Neural crest cell (in vitro differentiated cells): ENCODE measurements at places on chromosomes 7 and 10.

- DNase-seq = no peak
These were observed 370.0 kb upstream of the IGFBP3 start for GRCh38 chr7:46291050-46291438.

DNA sequence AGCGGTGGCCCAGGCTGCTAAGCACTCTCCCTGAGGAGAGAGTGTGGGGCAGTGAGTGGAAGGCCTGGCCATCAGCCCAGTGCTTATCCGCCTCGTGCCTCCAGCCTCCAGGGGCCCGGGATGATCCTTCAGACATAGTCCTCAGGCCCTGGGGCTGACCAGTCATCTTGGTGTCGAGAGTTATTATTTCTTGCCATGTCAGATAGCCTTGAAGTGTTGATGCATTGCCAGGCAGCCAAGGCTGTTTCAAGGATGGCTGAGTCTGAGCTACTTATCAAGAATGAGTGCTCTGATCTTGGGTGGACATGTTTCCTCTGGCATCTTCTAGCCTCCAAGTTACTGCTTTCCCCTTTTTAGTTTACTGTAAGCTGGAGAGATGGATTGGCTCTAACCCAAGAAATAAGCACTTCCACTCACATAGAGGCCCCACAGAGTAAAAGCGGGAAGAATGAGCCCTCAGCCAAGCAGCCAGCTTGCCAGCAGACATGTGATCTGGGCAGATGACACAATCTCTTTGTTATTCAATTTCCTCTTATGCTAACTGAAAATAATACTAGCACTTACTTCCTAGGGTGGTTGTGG is 136.5 kb upstream of the NAMPT start:
- no peak for DNase-seq

DNA sequence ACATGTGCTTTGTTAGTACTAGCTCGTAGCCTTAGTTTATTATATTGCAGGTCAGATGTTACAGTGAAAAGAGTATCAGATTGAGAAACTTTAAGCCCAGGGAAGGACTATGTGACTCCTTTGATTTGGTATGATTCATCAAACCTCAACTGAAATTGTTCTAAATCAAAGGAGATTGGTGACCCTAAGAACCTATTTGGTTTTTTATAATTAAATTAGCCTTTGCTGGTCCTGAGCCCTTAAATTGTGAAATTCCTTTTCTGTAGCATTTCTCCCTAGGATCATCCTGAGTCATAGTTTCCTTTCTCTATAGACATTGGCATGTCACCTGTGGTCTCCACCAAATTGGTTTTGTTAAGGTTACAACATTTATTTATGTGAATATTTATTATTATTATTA is 89.7 kb downstream of the POLR1F start:
- DNase-seq = no peak

DNA sequence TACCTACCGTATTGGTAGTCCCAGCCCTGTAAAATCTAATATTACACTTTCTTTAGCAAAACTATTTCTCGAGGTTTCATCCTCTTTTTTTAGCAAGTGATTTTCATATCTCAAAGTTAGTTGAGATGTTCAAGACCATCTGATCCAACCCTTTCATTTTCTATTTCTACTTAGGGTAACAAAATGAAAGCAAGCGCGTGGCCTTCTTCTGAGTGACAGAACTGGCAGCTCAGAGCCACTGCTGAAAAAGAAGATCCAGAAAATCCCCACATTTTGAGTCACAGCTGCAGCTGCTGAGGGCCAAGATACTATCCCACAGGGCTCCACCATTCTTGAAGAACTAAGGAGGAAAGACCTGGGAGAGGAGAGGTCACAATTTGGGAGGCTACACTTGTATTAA is 24.8 kb upstream of the ZNF800 start:
- no peak for DNase-seq

- DNase-seq = no peak
These were observed 582.9 kb upstream of the ANKRD30A start for GRCh38 chr10:36542493-36542892.

DNA sequence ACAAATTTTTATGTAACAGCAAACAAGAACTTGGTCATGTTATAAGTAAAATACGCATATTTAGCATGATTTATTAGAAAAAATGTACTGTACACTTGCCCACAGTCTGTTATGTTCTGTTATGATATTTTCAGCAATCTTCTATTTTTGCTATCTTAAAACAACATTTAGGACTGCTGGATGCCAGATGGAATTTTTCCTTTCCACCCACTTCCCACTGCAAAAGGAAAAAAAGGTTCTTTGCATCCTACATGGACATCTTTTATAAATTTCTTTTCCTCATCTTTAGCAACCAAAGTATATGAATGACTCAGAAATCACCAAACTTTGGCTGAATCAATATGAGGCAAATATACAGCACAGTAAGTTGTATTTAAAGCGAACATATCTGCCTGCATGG is 146.0 kb downstream of the RAPGEF5 start:
- DNase-seq = no peak

GRCh38 chr7:64893401-64893800 is 9.7 kb upstream of the ZNF273 start:
- no peak for DNase-seq

GRCh38 chr7:69114374-69114773 is 483.9 kb upstream of the AUTS2 start:
- no peak for DNase-seq

DNA sequence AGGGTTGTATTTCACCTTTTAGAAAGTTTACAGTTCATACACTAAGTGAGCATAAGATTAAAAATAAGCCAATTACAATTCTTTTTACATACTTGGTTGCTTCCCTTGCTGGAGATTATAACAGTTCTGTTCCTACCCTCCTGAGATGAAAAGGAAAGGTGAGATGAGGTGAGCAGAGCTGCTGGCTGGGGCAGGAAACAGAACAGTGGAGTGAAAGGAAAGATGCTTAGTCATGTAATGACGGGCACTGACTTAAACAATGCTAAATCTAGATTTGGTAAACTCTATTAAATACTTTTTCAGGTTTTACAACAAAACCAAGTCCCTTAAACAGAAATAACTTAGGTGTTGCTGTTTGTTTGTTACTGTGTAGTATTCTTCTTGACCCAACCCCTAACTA is 19.9 kb upstream of the ZEB1 start:
- DNase-seq = no peak

DNA sequence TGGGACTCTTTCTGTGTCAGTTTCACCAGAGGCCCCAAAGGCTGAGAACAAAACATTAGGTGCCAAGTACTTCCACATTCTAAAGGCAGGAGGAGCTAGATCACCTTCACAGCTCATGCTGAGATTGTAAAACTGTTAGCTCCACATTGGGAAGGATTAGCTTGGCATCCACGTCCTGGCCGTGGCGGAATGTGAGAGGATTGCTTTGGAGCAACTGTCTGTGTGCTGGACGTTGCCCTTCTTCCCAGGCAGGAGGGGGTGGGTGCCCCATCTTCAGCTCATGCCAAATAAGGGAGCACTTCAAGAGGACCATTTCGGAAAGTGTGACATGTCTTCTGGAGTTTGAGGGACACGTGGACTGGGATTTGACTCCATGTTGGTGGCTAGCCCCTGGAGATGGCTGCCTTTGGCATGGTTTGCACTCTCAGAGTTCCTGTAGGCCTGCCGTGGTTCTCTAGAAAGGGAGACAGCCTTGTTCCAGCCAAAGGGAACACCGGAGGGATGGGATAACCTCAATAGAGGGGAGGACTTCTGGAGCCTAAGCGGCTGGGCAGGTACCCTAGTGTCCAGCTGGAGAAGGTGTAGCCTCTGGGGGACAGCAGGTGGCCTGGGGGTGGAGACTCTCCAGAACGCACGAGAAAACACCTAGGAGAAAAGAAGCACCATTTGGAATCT is 19.9 kb upstream of the FMC1 start:
- DNase-seq = no peak

GRCh38 chr10:5752301-5752871 is 60.8 kb downstream of the GDI2 start:
- DNase-seq = no peak

GRCh38 chr10:85139124-85139523 is 810.7 kb downstream of the CCSER2 start:
- no peak for DNase-seq

DNA sequence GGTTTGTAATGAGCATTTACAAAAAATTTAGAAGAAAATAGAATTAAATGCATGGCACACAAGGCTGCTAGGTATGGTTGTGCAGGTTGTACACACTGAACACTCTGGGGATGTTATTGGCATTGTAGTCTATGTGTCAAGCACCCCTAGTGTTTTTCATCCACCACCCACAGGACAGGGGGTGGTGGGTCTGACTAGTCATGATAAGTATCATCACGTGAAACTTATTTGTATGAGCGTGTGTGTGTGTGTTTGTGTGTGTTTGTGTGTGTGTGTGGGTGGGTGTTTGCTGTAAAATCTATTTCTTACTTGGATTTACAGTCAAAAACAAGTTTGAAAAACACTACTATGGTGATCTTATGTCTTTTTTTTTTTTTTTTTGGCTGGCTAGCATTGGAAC is 66.5 kb downstream of the MAP3K8 start:
- no peak for DNase-seq

DNA sequence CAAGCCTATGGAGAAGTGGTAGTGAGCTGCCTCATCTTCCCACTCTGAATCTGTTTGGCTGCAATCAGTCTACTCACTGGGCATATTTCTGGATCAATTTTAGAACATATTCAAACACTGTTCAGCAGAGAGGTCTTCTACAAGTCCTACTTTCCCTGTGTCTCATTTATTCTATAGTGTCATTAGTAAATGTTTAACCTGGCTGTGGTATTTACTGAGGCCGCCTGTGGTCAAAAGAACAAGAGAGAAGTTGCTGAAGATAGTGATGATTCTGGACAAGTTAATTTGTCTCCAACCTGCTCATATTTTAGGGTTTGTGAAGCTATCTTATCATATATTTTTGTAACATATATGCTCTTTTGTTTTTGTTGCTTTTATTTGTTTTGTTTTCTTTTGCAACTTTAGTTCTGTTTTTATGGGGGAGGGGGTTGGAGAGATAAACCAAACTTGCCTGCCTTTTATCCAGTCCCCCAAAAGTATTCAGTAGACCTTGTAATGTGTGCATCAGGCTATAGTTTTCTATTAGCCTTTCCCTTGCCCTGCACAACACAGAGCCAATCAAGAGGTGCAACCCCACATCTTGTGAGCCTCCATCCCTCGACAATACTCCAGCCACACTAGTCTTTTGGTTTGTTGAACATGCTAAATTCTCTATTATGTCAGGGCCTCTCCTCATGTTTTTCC is 362.8 kb upstream of the MBL2 start:
- DNase-seq = no peak

- no peak for DNase-seq
These were observed 724.5 kb downstream of the GRID1 start for GRCh38 chr10:85642082-85642420.

DNA sequence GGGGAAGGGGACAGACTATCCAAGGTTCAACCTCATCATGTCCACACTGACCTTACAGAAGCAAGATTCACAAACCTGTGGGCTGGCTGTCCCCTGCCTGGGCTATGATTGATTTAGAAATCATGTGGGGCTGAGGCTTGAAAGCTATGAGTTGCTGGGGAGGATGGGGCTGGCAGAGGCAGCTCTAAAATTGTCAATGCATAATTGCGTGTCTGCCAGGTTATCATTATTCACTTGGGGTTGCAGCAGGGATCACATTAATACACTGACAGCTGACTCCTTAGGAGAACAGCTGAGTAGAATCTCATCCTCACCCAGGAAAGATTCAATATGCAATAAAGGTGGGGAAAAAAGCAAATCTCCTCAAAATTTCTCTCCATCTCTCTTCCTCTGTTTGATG is 866.3 kb downstream of the CCSER2 start:
- DNase-seq = no peak

DNA sequence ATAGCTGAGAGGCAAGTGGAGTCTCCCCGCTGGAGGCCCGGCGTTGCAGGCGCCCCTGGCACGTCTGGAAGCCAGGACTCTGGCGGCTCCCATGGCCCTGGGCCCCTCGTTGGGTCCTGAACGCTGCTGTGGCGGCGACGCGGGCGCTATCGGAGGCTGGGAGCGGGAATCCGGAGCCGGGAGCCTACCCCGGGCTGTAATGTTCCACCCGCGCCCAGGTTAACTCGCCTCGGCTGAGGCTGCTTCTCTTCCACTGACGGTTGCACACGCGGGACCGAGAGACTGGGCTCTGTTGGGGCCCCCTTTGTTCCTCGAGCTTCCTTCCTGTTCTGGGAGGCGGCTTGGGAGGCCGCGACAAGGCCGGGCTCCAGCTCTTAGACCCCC is 1.3 kb upstream of the HOXA5 start:
- DNase-seq = no peak

DNA sequence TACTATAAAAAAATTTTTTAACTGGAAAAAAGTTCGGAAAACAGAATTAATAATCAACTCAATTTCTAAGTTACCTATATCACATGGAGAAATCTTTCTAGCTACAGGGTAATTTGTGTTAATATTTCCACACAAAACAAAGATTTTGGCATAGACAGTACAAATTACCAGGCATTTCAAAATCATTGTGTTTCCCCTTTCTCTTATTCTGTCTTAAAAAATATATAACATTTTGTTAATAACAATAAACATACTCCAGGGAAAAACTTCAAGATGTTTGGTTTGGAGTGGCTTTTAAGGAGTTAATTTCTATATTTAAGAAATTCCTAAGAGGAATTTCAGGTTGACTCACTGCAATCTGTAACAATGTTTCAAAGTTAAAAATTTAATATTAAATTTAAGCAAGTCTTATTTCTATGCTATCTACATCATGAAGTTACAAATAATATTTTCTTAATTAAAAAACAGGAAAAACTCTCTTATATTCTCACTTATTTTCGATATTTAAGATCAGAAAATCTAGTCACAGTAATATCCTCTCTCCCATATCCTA is 132.6 kb downstream of the NRBF2 start:
- no peak for DNase-seq

GRCh38 chr10:58358947-58359346 is 24.1 kb downstream of the UBE2D1 start:
- no peak for DNase-seq

- no peak for DNase-seq
These were observed 38.1 kb downstream of the ADAP1 start for GRCh38 chr7:916291-916941.

DNA sequence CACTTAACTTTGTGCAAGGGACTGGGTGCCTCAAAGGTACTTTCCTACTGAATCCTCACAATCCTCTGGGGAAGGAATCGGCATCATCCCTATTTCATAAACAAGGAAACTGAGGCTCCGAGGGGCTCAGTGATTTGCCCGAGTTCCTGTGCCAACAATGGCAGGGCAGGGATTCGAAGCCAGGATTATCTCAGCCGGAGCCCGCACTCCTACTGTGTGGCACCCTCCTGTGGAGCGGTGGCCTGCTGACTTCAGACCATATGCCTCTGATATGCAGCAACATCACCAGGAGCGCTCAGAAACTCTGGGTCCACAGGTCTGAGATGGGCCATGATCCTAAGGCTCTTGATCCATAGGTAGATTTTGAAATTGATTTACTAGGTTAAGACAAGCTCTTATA is 46.6 kb downstream of the PODXL start:
- DNase-seq = no peak

DNA sequence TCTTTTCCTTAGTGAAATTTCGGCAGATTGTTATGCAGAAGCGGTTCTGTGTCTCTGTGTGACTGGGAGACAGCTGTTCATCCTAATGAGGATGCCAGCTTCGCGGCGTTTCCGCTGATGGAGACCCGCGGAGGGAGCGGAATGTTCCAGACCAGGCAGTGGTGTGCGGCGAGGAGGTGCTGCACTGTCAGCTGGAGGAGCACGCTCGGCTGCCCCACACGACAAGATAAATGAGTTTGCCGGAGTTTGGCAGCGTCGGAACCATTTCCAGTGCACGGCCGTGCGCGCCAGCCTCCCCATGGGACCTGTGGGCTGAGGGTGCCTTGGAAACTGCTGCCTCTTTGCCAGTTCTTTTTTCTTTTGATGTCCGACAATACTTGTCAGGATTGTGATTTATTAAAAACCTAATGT is 64.6 kb downstream of the WDR37 start:
- no peak for DNase-seq
